ENCODE measurements at places on chromosomes 16 and 17.

DNA sequence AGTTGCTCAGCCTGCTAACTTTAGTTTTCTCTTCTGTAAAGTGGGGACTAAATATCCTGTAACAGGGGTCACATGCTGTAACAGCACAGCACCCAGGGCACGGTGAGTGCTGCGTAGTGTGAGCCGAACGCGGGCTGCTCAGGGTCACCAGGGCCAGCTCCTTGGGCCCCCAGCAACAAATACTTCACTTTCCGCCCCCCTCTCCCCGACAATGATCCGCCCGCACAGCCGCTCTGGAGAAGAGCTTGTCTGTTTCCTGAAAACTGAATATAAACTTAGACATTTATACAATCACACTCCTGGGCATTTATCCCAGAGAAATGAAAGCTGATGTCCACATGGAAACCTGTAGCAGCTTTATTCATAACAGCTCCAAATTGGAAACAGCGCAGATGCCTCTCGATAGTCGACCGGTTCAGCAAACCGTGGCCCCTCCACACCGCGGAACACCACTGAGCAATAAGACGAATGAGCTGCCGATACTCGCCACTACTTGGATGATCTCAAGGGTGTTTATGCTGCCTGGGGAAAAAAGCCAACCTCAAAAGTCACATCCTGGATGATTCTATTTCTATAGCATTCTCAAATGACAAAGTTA lies 267.2 kb downstream of the PARN start:
- H3K36me3 ChIP-seq: no peaks in the 10 kb centered on the region
- no peak for DNase-seq
- no peak overlapping the region for H3K4me3 ChIP-seq
- no peak overlapping the region for H3K27ac ChIP-seq
- no peaks in the 10 kb centered on the region for H3K27me3 ChIP-seq

- no peak overlapping the region for H3K4me3 ChIP-seq
- H3K27me3 ChIP-seq: no peaks in the 10 kb centered on the region
- no peak for DNase-seq
- no peaks in the 10 kb centered on the region for H3K4me1 ChIP-seq
- no peak overlapping the region for H3K27ac ChIP-seq
Observed at GRCh38 chr17:59534583-59534982, 30.8 kb upstream of the DHX40 start.

GRCh38 chr17:81832608-81833159 lies 407 bp downstream of the MCRIP1 start:
- H3K27ac ChIP-seq: peak overlapping the region; percentile 88
- peak overlapping the region; percentile 95 for H3K4me3 ChIP-seq
- peaks cover 34% of the 10 kb centered on the region for H3K4me1 ChIP-seq
- no peak for DNase-seq

DNA sequence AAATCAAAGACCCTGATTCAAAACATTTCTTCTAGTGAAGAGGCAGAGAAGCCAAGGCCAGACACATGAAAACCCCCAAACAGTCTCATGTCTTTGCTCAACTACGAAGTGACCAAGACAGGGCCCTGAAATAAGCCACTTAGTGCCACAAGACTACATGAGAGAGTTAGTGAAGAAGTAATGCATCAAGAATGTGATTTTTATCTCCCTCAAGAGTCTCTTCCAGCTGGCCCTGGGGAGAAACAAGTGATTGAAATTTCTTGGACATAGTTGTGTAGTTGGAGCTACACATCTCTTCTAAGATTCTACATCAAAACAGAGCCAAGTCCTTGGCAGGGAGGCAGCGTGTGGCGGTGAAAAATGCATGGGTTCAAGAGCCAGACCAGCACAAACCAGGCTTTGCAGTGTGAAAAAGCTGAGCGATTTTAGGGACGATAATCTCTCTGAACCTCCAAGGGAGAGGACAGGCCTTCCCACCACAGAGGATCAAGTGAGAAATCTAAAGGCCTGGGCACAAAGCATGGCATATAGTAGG lies 30.6 kb downstream of the LYRM1 start:
- H3K27me3 ChIP-seq: no peaks in the 10 kb centered on the region
- no peaks in the 10 kb centered on the region for H3K36me3 ChIP-seq
- H3K27ac ChIP-seq: peak overlapping the region; percentile 44

DNA sequence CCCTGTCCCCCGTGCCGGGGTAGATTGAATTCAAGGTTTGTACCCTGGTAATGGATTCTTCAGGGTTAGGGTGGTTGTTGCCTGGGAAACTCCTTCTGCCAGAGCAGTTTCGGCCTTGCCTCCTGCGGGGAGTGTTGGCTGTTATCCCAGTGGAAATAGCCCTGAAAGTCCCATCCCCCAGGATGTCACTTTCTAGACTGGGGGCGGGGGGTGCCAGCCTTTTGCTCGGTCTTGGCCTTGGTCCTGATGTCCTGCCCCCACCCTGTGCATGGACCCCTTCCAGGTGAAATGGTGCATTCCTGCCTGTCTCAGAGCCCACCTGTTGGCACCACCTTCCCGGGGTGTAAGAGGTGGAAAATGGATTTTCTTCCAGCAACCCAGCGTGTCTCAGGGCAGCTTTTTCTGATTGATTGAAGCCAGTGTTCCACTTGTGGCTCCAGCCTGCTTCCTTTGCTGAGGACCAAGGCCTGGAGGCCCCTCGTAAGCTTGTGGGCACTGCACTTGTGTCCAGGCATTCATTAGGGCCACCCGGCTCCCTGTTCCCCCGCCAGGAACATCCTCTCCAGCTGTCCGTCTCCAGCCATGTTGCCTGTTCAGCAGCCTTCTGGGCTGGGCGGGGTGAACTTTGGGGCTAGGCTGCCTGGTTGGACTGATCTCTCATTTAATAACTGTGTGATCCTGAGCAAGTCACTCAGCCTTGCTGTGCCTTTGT lies 25.6 kb downstream of the MGAT5B start:
- H3K27ac ChIP-seq: no peak overlapping the region
- no peak for DNase-seq
- H3K4me1 ChIP-seq: no peaks in the 10 kb centered on the region
- H3K27me3 ChIP-seq: no peaks in the 10 kb centered on the region
- no peak overlapping the region for H3K4me3 ChIP-seq

Measured in esophagus squamous epithelium (tissue), 5 donors.